ENCODE measurements at places on chromosomes 12 and 14.

DNA sequence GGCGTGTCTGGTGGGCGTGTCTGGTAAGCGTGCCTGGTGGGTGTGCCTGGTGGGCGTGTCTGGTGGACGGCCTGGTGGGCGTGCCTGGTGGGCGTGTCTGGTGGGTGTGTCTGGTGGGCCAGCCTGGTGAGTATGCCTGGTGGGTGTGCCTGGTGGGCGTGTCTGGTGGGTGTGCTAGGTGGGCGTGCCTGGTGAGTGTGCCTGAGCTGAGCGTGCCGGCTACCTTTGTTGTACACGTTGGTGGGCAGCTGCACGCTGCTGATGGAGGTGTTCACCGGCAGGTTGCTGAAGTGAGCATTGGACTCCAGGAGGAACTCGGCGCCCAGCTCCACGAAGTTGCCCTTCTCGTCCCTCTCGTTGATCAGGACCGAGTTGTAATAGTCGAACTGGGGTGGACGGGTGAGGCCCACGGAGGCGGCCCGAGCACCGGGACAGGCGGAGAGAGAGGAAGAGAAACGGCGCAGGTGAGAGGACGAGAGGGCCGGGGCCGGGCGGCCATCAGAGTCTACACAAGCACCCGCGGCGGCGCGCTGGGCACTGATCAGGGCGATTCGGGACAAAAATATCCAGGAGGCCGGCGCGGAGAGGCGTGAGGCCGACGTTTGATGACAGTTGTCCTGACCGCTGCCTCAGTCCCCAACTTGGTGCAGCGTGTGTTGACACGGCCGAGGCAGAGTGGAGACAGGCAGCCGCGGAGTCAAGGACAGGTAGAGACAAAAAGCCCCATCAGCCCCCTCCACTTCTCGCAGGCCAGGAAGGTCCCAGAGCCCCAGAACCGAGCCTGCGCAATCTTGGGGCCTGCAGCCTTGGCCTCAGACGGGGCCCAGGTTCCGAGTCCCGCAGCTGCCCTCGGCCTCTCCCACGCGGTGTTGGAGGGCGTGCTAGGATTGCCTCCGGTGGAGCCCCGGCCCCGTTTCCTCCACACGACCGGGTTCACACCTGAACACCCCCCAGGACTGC, 10.5 kb downstream of the CACNA2D4 start:
- no peak for DNase-seq

GRCh38 chr12:127150028-127150427, 1116.9 kb upstream of the TMEM132C start:
- no peak for DNase-seq

DNA sequence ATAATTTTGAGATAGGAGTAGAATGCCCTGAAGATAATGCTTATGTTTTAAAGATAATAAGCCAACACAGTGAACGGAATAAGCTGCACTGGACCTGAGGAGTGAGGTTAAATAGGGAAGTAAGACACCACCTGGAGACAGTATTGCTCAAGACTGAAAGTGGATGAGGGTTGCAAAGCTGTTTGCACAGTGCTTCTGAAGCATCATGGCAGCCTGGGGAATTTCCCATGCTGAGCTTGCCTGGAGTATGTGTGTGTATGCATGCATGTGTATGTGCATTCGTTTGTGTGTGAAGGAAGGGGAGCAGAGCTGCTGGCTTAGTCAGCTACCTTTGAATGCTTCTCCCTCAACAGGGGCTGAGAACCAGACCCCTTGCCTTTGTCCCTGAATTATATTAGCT, 35.8 kb downstream of the BHLHE41 start:
- no peak for DNase-seq

GRCh38 chr14:65414961-65415589, 2.5 kb downstream of the FUT8 start:
- DNase-seq = no peak

DNA sequence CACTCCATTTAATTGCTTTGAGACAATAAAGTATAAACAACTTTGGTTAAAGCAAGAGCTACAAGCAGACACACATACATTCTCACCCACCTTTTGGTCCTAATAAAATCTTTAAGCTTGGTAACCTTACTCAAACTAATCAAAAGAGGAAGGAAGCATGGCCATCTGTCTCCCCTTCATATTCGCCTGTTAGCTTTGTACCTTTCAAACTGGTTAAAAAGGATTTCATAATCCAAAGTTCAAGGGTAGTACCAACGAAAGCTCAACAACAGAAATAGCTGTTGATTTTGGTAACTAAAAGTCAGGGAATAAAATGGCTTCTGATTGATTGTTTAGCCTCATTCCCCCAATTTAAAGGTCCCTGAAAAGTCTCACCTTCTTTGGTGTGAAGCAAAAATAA, 456.9 kb downstream of the BCAT1 start:
- no peak for DNase-seq

DNA sequence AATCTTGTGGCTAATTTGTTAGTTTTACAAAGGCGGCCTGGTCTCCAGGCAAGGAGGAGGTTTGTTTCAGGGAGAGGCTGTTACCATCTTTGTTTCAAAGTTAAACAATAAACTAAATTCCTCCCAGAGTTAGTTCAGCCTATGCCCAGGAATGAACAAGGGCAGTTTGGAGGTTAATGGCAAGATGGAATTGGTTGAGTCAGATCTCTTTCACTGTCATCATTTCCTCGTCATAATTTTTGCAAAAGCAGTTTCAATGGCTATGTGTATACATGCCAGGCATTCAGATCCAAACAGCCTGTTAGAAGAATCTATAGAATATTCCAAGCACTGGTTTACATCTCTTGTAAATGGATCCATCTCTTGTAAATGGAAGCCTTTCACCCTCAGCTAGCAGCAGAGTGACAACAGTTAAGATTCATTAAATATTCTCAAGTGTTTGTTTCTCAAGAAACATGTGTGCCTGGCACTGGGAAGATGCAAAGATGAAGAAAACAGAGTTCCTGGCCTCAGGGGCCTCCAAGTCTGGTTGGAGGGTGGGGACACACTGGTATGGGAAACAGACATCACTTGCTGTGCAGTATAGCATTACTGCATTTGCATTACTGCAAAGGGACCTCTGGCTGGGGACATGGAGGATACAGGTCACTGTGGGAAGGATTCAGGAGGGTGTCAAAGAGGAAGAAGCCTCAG, 65.8 kb downstream of the RIN3 start:
- no peak for DNase-seq

GRCh38 chr12:110282300-110282860, 1.3 kb downstream of the ATP2A2 start:
- DNase-seq = no peak

DNA sequence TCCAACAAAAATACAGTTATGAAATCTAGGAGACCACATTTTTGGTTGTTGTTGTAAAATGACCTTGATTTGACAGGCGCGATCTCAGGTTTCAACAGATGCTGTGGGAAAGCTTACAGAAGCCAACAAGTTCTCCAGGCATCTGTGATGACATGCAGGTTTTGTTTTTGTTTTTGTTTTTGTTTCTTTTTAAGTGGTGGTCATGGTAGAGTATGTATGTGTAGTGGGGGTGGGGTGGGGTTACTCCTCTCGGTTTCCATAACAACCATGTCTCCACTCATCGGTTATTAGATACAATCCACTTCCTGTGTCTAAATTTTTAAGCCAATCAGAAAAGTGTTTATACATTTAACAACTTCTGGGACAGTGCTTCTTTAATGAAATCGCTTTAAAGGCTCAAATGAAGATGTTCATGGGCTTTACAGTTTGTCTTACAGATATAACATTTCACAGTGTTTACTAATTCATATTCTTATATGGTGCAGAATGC, 199.9 kb upstream of the FOXN3 start:
- no peak for DNase-seq

DNA sequence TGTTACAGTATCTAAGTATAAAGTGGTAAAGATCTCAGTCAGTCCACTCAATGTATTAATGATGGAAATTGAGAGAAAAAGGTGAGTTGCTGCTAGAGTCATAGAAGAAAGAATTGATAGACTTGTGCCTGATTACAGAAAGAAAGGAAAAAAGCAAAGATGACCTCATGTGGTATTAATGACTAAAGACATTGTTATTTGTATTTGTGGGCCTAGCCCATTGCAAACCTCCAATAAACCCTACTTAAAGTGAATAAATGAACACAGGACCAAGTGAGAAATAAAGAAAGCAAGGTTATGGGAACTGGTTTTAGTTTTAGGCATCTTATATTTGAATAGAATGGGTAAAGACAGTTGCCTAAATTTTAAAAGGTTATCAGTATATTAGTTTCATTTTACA, 105.5 kb downstream of the SYT1 start:
- DNase-seq = no peak

- DNase-seq = no peak
These were observed 352.4 kb downstream of the GALC start for GRCh38 chr14:87640553-87640952.

DNA sequence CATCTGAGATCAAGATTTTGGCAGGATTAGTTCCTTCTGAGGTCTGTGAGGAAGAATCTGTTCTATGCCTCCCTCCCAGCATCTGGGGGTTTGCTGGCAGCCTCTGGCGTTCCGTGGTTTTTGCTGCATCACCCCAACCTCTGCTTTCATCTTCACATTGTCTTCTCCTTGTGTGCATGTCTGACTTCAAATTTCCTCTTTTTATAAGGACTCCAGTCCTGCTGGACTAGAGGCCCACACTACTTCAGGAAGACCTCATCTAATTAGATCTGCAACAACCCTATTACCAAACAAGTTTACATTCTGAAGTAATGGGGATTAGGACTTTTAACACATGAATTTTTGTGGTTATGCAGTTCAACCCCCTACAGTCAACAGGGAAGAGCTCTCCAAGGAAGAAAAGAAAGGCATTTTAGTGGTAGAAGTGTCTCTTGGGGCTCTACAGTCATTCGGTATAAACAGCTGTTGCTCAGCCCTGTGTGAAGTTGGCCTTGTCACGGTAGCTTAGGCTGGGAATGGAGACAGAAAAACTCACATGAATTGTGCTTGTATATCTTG, 89.7 kb downstream of the CAND1 start:
- DNase-seq = peak; percentile 78

DNA sequence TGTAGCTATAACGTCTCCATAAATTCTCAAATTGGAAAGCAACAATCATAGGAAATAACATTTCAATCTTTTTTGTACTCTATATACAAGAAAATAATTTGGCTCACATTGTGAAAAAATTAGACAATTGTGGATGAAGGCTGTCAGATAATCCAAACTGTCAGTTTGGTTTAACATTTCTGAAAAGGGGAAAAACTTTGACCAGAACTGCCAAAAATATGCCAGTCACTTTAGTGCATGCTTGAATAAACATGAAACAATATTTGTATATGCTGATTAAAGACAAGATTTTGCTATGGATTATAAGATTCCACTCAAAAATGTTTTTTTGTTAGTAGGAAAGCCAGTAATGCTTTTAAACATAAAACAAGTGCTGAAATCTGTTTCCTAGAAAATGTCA, 38.9 kb downstream of the CCDC59 start:
- DNase-seq = no peak

DNA sequence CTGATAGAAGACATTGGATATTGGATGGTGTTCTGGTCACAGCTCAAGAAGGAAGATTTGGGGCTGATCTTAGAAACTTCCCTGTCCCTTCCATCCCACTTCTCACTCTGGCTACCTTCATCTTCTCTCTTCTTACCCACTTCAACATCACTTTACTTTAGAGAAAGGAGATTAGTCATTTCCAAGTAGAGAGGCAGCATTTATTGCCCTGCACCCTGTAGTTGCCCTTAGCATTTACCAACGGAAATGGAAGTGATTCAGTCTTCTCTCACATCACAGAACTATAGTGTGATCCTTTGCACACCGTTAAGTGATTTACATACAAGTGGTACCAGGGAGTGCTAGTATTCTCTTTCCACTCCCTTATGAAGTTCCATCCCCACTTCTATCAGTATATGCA, 52.4 kb downstream of the PHLDA1 start:
- no peak for DNase-seq

DNA sequence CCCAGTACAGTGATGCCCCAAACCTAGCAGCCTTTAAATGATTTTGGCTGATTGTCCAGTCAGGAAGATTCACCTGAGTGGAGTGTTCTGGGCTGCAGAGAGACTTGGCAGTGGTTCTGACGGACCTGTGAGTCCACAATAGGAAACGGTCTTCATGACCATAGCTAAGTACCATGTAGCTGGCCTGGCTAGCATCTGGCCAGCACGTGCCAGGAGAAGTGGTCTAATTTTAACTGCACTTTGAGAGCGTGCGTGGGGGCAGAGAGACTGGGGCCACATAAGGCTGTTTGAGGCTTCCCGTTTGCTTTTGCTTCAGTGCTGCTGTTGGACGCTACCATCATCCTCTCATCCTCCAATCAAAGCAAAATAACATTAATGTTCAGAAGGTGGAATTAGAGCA, 54.7 kb downstream of the PPM1A start:
- DNase-seq = no peak

DNA sequence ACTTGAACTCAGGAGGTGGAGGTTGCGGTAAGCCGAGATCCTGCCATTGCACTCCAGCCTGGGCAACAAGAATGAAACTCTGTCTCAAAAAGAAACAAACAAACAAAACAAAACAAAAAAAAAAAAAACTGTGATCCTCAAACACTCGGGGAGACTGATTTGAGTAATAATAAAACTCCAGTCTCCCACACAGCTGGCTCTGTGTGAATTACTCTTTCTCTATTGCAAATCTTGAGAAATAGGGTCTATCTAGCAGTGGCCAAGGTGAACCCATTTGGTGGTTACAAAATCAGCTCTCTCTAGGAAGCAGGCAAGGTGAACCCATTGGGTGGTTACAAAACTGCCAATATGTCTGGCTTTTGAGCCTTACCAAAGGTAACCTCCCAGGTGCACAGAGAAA, 6.0 kb upstream of the ACOT6 start:
- no peak for DNase-seq

GRCh38 chr12:89946518-89947135, 238.0 kb upstream of the ATP2B1 start:
- DNase-seq = no peak

GRCh38 chr12:131171029-131171428, 217.3 kb downstream of the ADGRD1 start:
- no peak for DNase-seq

- DNase-seq = no peak
These were observed 33.2 kb upstream of the FAM222A start for GRCh38 chr12:109680264-109681005.

GRCh38 chr14:105207460-105207901, 26.4 kb upstream of the NUDT14 start:
- DNase-seq = no peak

- DNase-seq = no peak
These were observed 8.9 kb downstream of the FAIM2 start for GRCh38 chr12:49894751-49895148.

DNA sequence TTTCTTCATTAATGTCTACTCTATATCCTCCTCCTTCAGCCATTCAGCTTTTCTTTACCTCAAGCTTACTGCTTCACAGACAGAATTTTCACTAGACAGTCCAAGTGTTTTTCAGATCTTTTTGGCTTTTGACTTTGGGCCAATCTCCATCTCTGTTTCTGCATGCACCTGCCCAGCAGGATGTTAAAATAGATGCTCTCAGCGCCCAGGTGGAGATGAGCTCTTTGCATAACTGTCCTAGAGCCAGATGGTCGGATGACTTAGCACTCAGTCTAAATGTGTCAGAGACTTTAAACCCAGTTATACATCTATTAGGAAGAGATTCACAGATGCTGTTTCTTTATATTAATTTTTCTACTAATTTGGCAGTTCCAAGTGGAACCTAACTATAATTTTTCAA, 80.3 kb upstream of the SSTR1 start:
- no peak for DNase-seq

- DNase-seq = no peak
These were observed 175.1 kb downstream of the SLC38A4 start for GRCh38 chr12:46650688-46651087.

- DNase-seq = no peak
These were observed 41.3 kb upstream of the DUSP6 start for GRCh38 chr12:89393551-89394121.

GRCh38 chr12:103924761-103925641, 5.2 kb upstream of the HSP90B1 start:
- peak; percentile 68 for DNase-seq
